Ovary (tissue), 10 donors: ENCODE measurements at places on chromosomes 2 and 18.

- no peaks in the 10 kb centered on the region for H3K36me3 ChIP-seq
- no peak overlapping the region for H3K27ac ChIP-seq
- H3K4me3 ChIP-seq, result no peak overlapping the region
- no peaks in the 10 kb centered on the region for H3K4me1 ChIP-seq
- no peak for DNase-seq
These were observed 33.1 kb downstream of the RAMP1 start for GRCh38 chr2:237892478-237892877.

DNA sequence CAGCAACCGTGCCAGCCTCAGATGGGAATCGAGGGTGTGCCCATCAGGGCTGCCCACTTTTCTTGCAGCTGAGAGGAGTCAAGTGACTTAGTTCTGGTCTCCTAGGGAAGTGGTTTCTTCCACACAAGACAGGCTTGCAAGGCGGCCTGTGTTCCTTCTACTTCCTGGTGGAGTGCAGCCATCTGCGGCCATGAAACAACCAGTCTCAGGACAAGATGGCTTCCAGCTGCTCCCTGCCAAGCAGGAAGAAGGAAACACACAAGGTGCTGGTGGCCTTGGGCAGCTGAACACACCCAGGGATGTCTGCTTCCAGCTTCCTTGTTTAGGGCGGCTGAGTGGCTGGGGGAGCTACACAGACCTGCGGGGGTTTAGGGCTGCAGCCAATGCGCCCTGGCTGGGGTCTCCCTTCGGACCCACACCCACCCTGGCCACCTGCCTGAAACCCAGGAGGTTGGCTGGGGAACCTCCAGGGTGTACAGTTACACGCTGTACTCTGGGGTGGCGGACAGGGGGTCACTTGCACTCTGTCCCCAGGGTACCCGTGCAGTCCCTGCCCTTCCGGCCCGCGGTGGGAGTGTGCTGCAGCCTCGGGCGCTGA lies 34.7 kb downstream of the PTPN18 start:
- H3K4me1 ChIP-seq, result peaks cover 3% of the 10 kb centered on the region
- peak; percentile 43 for DNase-seq
- no peaks in the 10 kb centered on the region for H3K36me3 ChIP-seq
- no peaks in the 10 kb centered on the region for H3K27me3 ChIP-seq

DNA sequence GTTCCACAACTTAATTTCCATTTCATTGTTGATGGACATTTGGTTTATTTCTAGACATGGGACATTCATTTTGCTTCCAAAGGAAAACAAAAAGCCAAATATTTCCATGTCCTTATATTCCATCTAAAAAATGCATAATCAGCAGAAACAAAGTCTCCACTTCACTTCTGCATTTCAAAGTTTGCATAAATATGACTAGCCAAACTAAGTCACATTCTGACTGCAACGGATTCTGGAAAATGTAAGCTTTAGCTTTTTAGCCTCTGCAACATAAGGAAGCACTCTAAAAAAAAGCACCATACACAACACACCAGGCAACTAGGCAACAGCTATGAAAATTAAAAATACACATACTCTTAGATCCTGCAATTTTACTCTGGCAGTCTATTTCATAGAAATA lies 135.3 kb downstream of the ETAA1 start:
- H3K4me3 ChIP-seq, result no peak overlapping the region
- H3K27ac ChIP-seq, result no peak overlapping the region
- no peak for DNase-seq
- H3K36me3 ChIP-seq, result no peaks in the 10 kb centered on the region
- no peaks in the 10 kb centered on the region for H3K4me1 ChIP-seq

GRCh38 chr2:217530392-217531090 lies 472.3 kb downstream of the TNS1 start:
- peaks cover 8% of the 10 kb centered on the region for H3K4me1 ChIP-seq
- peak; percentile 65 for DNase-seq
- no peak overlapping the region for H3K4me3 ChIP-seq

DNA sequence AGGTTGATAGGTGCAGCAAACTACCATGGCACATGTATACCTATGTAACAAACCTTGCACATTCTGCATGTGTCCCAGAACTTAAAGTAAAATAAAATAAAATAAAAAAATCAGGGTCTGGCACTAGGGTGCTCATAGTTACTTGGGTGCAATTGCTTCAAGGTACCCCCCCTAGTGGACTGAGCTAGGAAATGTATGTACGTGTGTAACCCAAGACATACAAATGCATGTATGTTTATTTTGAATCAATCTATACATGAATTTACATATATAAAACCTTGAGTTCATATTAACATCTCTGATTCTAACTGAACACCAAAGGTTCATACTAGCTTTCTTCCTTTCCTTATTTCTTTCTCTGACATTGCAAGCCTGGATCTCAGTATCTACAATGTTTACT lies 51.5 kb downstream of the USP37 start:
- H3K27me3 ChIP-seq, result no peaks in the 10 kb centered on the region
- H3K4me3 ChIP-seq, result no peak overlapping the region
- H3K4me1 ChIP-seq, result no peaks in the 10 kb centered on the region
- H3K36me3 ChIP-seq, result no peaks in the 10 kb centered on the region
- DNase-seq, result no peak
- no peak overlapping the region for H3K27ac ChIP-seq

DNA sequence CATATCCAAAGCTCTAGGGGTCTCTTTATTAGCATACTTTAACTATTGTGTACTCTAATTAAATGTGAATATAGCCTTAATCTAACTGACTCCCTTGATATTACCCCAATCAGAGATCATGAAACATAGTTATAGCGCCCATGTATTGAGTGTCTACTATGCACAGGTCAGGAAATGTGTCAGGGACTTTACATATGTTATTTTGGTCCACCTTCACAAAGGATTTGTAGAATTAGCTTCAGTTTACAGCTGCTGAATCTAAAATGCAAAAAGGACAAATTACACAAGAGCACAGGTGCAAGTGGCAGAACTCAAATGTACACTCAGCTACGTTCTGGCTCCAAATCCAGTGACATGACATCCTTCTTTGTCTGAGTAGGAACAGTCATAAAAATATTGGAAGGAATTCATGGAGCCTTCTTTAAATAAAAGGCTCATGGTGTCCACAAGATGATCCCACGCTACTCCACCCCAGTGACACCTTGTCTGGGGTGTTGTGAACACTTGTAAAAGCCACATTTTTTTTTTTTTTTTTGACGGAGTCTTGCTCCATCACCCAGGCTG lies 38.7 kb upstream of the ATL2 start:
- H3K27ac ChIP-seq, result no peak overlapping the region
- H3K4me3 ChIP-seq, result no peak overlapping the region
- no peak for DNase-seq
- H3K4me1 ChIP-seq, result no peaks in the 10 kb centered on the region
- no peaks in the 10 kb centered on the region for H3K36me3 ChIP-seq

GRCh38 chr18:45874491-45875184 lies 49.2 kb downstream of the SIGLEC15 start:
- no peaks in the 10 kb centered on the region for H3K27me3 ChIP-seq
- no peak overlapping the region for H3K4me3 ChIP-seq
- no peaks in the 10 kb centered on the region for H3K4me1 ChIP-seq
- DNase-seq, result no peak
- no peak overlapping the region for H3K27ac ChIP-seq

- DNase-seq, result no peak
- no peaks in the 10 kb centered on the region for H3K36me3 ChIP-seq
- no peaks in the 10 kb centered on the region for H3K27me3 ChIP-seq
- H3K4me3 ChIP-seq, result no peak overlapping the region
- H3K4me1 ChIP-seq, result no peaks in the 10 kb centered on the region
These were observed 375.7 kb downstream of the EIPR1 start for GRCh38 chr2:3001615-3002560.

- H3K4me1 ChIP-seq, result no peaks in the 10 kb centered on the region
- H3K4me3 ChIP-seq, result no peak overlapping the region
- H3K27ac ChIP-seq, result no peak overlapping the region
- no peaks in the 10 kb centered on the region for H3K36me3 ChIP-seq
- H3K27me3 ChIP-seq, result no peaks in the 10 kb centered on the region
- DNase-seq, result no peak
These were observed 63.2 kb downstream of the DLGAP1 start for GRCh38 chr18:4391859-4392258.

- DNase-seq, result no peak
- no peaks in the 10 kb centered on the region for H3K36me3 ChIP-seq
- H3K4me1 ChIP-seq, result peaks cover 3% of the 10 kb centered on the region
- no peak overlapping the region for H3K4me3 ChIP-seq
- no peaks in the 10 kb centered on the region for H3K27me3 ChIP-seq
- H3K27ac ChIP-seq, result no peak overlapping the region
These were observed 139.7 kb downstream of the BCL11A start for GRCh38 chr2:60413814-60414168.

DNA sequence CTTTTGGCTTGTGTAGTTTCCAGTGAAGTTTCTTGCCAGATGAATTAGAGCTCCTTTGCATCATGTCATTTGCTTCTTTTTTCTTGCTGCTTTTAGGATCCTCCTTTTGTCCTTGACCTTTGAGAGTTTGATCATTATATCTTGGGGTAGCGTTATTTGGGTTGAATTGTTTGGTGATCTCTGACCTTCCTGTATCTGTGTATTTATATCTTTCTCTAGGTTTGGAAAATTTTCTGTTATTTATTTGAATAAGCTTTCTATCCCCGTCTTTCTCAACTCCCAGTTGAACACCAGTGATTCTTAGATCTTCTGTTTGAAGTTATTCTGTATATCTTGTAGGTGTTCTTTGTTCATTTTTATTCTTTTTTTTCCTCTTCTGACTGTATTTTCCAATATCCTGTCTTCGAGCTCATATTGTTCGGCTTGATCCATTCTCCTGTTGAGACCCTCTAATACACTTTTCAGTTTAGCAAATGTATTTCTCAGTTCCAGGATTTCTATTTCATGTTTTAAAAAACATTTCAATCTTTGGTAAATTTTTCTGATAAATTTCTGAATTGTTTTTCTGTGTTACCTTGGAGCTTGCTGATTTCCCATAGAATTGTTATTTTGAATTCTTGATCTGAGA lies 20.8 kb downstream of the GALNT1 start:
- H3K4me1 ChIP-seq, result no peaks in the 10 kb centered on the region
- H3K36me3 ChIP-seq, result no peaks in the 10 kb centered on the region
